Endothelial cell of umbilical vein (primary cell): ENCODE measurements at places on chromosomes 12 and 14. TPM values are rescaled to one million over a fixed set of nuclear protein-coding genes. Genes with fewer than 3 reads are reported as not detected.

Gene MAP3K12
- 29.3 and 33.3 TPM in 2 replicates for total RNA-seq

- no peaks in the 10 kb centered on the region for H3K36me3 ChIP-seq
- no peak for DNase-seq
- peak overlapping the region; percentile 94 for H3K4me3 ChIP-seq
Observed at GRCh38 chr14:23285530-23286019, 357 bp downstream of the HOMEZ start.

Gene GLIPR1
- 74.1 and 98.8 TPM in 2 replicates for total RNA-seq

DNA sequence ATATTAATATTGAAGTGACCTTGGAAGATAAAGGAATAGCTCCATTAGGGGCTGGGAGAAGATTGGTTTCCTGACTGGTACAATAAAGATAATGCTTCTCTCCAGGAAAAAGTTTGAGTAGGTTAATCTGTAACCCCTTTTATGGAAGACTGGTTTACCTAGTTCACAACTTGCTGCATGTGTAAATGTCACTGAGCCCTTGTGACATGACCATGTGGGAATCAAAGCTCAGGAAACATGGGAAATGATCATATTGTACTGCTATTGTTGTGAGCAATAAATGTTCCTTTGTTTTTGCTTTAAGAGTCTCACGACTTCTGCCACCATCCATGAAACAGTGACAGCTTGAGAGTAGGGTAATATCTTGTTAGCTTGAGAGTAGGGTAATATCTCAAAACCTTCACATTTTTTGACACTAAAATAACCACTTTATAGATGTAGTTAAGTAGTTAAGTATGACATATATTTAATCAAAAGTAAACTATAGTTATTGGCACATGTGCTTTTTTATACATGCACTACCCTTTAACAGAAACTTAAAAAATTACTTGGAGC lies 1338.6 kb downstream of the FSCB start:
- no peak overlapping the region for H3K27ac ChIP-seq
- H3K27me3 ChIP-seq = no peaks in the 10 kb centered on the region
- no peaks in the 10 kb centered on the region for H3K36me3 ChIP-seq

DNA sequence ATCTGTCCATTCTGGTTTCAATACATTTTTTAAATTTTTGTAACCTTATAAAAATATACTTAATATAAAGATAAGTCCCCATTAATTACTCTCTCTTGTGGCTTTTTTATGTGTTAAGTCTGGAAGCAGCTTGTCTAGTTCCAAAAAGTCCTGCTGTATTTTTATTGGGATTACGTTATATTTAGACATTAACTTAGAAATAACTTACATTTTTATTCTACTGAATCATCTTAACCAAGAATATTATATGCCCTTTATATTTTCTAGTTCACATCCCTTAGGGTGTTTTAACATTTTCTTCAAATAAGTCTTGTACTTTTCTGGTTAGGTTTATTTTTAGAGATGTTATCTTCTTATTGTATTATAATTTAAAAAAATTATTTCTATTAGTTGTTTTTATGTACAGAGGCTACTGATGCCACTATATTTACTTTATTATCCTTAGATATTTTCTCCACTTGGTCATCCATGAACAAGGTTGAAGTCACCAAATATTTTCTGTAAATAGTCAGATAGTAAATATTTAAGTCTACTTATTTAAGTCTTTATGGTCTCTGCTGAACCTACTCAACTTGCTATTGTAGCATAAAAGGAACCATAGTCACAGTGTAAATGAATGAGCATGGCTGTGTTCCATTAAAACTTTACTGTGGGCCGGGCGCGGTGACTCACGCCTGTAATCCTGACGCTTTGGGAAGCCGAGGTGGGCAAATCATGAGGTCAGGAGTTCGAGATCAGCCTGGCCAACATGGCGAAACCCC lies 132.4 kb upstream of the NEDD1 start:
- H3K27me3 ChIP-seq = no peaks in the 10 kb centered on the region
- no peaks in the 10 kb centered on the region for H3K36me3 ChIP-seq
- no peaks in the 10 kb centered on the region for H3K4me1 ChIP-seq

- no peak overlapping the region for H3K4me3 ChIP-seq
- no peaks in the 10 kb centered on the region for H3K36me3 ChIP-seq
- no peaks in the 10 kb centered on the region for H3K4me1 ChIP-seq
- no peak for DNase-seq
- H3K27me3 ChIP-seq = no peaks in the 10 kb centered on the region
Observed at GRCh38 chr12:117595751-117596150, 234.3 kb upstream of the NOS1 start.

DNA sequence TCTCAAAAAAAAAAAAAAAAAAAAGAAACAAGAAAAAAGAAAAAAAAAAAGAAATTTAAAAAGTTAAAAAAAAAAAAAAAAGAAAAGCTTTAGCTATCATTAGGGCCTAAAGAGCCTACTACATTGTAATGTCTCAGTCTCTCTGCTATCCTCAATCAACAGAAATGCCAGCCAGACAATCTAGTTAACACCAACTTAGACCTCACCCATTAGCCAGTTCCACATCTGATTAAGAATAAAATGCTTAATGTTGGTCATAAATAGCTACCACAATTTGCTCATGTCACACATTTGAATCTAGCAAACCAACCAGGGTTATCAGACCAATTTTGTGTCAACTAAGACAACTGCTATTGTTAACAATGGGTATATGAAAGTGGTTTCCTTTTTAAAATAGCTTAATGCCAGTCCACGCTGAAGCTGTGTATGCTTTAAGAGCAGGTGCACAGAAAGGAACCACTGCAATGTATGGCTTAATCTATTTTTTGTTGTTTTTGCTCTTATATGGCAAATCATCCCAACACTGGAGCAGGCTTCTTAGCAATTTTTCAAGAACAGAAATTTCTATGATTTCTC lies 45.5 kb upstream of the SELPLG start:
- peaks cover 2% of the 10 kb centered on the region for H3K36me3 ChIP-seq
- H3K27me3 ChIP-seq = no peaks in the 10 kb centered on the region
- H3K27ac ChIP-seq = no peak overlapping the region
- H3K4me1 ChIP-seq = peaks cover 9% of the 10 kb centered on the region
- DNase-seq = no peak

Gene OR6C76
- total RNA-seq = not detected in 2 replicates

Gene MYO1H
- not detected in 2 replicates for total RNA-seq

DNA sequence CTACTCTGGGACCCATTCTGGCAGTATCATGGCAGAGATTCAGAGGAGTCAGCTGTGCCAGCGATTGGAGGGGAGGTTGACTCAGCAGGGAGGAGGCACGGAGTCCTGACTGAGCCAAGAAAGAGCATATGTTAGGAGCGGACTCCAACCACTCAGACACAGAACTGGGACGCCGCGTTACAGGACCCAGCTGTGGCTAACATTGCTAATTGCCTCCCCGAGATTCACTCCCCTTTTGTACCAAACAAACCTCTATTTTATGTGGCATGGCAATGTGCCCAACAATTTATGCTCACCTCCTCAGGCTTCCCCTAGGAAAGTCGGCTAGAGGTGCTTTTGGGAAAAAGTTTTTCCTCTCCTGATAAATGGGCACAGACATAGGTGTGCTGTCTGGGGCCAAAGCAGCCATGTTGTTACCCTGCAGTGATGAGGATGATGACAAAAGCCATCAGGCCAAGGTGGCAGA lies 15.2 kb upstream of the CLIP1 start:
- no peak overlapping the region for H3K4me3 ChIP-seq
- H3K27ac ChIP-seq = no peak overlapping the region
- no peaks in the 10 kb centered on the region for H3K4me1 ChIP-seq

GRCh38 chr12:3127832-3128231 lies 50.7 kb downstream of the TSPAN9 start:
- H3K27me3 ChIP-seq = no peaks in the 10 kb centered on the region
- no peaks in the 10 kb centered on the region for H3K36me3 ChIP-seq
- H3K4me3 ChIP-seq = no peak overlapping the region
- H3K27ac ChIP-seq = no peak overlapping the region
- DNase-seq = no peak

DNA sequence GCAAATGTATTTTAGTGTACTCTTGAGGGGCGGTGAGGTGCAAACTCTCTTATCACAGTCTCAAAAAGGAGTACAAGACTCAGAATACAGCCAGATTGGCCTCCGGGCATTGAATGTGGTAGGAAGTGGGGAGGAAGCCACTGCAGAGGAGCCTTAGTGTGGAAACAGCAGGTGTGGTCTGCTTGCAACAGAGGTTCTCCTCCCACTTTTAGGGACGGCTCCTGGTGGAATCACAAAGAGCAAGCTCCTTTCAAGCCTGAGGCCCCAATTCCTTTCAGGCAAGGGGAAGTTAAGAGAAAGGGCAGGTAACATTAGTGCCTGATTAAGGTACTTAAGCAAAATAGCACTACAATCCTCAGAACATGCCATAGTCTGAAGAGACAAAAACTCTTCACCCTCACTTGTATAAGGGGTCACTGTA lies 23.7 kb upstream of the SLC2A3 start:
- H3K4me3 ChIP-seq = no peak overlapping the region
- peak; percentile 3 for DNase-seq
- H3K36me3 ChIP-seq = no peaks in the 10 kb centered on the region
- H3K4me1 ChIP-seq = peaks cover 21% of the 10 kb centered on the region

- no peak overlapping the region for H3K27ac ChIP-seq
- DNase-seq = no peak
- no peaks in the 10 kb centered on the region for H3K36me3 ChIP-seq
Observed at GRCh38 chr12:115223322-115223721, 539.3 kb upstream of the TBX3 start.

DNA sequence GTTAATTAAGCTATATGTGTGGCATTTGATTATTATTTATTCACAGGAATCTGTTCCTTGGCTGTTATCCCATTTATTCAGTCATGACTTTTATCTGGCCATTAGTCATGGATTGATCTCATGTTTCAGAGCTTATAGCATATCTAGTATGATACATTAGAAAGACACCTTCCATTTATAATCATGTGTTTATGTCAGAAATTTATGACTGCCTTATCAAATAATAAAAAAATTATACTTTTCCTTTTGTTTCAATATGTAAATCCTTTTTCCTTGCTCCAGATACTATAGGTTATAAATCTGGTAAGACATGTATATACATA lies 248.0 kb upstream of the PDE3A start:
- H3K27me3 ChIP-seq = no peaks in the 10 kb centered on the region
- no peak for DNase-seq
- H3K4me1 ChIP-seq = peaks cover 6% of the 10 kb centered on the region
- no peak overlapping the region for H3K27ac ChIP-seq
- H3K36me3 ChIP-seq = no peaks in the 10 kb centered on the region
- no peak overlapping the region for H3K4me3 ChIP-seq

Gene EIF2B1
- 61.8 and 65.7 TPM in 2 replicates for total RNA-seq

GRCh38 chr12:6281081-6281809 lies 29.2 kb upstream of the PLEKHG6 start:
- peaks cover 45% of the 10 kb centered on the region for H3K4me1 ChIP-seq
- no peaks in the 10 kb centered on the region for H3K27me3 ChIP-seq
- no peak overlapping the region for H3K27ac ChIP-seq
- no peak for DNase-seq

GRCh38 chr12:65840793-65841670 lies 16.7 kb downstream of the HMGA2 start:
- peaks cover 27% of the 10 kb centered on the region for H3K4me1 ChIP-seq
- no peaks in the 10 kb centered on the region for H3K27me3 ChIP-seq
- H3K36me3 ChIP-seq = peaks cover 18% of the 10 kb centered on the region
- DNase-seq = peak; percentile 96
